ENCODE measurements at places on chromosomes 5 and 9. TPM values are rescaled to one million over a fixed set of nuclear protein-coding genes. Genes with fewer than 3 reads are reported as not detected.

FCN2 gene
- 1.9 TPM for total RNA-seq

- no peak for DNase-seq
These were observed 267.9 kb downstream of the COX7C start for GRCh38 chr5:86885489-86886230.

SLC6A18 gene
- total RNA-seq, result not detected

ZDHHC11B gene
- not detected for total RNA-seq

CCDC183 gene
- total RNA-seq, result 3.5 TPM

GRCh38 chr5:137220523-137220927 lies 278.6 kb downstream of the SPOCK1 start:
- DNase-seq, result no peak

DNA sequence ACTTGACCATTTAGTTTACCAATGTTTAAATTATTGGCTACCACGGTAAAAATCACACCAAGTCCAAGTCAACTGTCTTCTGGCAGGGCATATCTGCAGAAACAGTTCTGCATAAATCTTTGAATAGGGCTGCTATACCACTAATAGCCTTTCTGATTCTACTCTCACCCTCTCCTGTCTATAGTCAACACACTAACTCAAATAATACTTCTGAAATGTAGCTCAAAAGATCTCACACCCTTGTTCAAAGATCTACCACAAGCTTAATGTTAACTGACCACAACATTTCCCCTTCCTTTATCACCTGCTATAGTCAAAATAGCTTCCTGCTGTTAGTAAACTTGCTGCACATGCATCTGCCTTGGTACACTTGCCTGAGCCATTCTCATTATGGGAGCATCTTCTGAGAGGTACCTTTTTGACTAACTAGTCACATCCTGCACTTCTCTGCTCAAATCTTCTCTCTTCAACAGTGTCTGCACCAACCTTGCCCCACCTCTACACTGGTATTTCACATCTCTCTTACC lies 319.4 kb downstream of the CDH10 start:
- no peak for DNase-seq

DNA sequence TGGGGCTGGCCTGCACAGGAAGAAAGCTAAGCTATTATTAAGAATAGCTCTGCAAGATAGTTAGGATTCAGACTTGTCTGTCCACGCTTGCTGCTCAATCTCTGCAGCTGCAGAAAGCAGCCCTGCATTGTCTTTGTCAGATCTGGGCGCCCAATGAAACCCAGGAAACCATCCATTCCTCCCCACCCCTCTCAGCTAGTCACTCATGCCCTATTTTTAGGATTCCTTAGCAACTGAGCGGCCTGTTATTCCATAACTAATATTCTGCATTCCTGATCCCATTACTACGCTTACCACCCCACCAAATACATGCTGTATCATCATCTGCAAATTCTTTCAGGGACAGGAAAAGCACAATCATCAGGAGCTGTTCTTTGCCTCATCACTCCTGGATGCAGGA lies 52.9 kb upstream of the APC start:
- DNase-seq, result no peak

DRD1 gene
- not detected for total RNA-seq

DNA sequence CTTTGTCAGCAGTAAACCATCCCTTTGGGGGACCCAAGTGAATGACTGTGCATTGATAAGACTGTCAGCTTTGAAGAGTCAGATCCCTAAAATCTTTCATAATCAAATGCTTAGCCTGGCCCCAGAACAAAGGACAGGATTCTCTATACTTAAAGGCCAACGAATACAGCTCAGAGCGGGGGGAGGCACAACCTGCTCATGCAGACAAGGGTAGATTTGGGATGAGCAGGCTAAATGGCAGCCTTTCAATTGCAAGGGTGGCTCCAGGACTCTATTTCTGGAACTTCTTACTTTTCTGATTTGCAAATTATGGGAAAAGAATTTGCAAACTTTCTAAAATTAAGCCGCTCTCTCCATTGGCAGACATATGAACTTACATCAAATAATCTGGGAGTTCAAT lies 66.4 kb downstream of the ELL2 start:
- DNase-seq, result no peak

- no peak for DNase-seq
These were observed 139.9 kb downstream of the GPBP1 start for GRCh38 chr5:57313716-57314115.

Data from tibial nerve (tissue), 4 donors.